ENCODE measurements at places on chromosomes 3 and 15.

GRCh38 chr3:13715961-13716360 is 163.9 kb downstream of the WNT7A start:
- no peaks in the 10 kb centered on the region for H3K4me1 ChIP-seq
- H3K4me3 ChIP-seq = no peak overlapping the region
- peak; percentile 5 for DNase-seq
- no peaks in the 10 kb centered on the region for H3K27me3 ChIP-seq
- no peaks in the 10 kb centered on the region for H3K36me3 ChIP-seq
- H3K27ac ChIP-seq = no peak overlapping the region

DNA sequence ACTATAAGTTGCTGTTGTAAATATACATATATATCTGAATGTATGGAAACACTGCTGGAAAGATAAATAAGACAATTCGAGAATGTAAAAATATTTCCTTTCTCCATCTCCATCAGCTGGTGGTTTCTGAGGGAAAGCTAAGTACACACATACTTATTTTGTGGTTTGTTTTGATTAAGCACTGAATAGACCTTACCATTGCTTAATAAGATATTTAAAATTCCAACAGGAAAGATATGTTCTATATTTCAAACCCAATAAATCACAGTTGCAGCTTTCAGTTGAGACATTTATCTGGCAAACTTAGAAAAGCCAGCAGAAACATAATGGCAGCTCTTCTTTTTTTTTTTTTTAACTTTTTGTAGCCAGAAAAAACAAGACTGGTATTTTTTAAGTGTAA is 160.4 kb downstream of the VGLL3 start:
- no peaks in the 10 kb centered on the region for H3K4me1 ChIP-seq
- no peak overlapping the region for H3K27ac ChIP-seq

DNA sequence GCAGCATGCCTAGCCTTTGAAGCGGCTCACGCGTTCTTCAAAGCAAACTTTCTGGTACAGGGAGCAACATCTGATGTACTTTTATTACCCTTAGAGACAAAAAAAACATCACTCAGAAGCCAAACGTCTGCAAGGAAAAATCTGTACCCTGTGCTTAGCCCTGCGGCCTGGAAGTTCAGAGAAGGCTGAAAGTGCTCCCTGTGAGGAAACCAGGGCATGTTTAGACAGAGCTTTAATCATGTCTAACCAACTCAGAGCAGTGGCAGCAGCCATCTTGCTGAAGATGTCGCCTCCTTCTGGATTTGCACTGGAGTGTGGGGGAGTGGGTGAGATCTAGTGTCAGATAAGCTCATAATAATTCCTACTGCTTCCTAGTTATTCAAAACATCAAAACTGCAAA is 170.4 kb downstream of the P3H2 start:
- no peaks in the 10 kb centered on the region for H3K36me3 ChIP-seq
- no peaks in the 10 kb centered on the region for H3K4me1 ChIP-seq
- H3K27me3 ChIP-seq = no peaks in the 10 kb centered on the region
- DNase-seq = no peak
- no peak overlapping the region for H3K4me3 ChIP-seq

DNA sequence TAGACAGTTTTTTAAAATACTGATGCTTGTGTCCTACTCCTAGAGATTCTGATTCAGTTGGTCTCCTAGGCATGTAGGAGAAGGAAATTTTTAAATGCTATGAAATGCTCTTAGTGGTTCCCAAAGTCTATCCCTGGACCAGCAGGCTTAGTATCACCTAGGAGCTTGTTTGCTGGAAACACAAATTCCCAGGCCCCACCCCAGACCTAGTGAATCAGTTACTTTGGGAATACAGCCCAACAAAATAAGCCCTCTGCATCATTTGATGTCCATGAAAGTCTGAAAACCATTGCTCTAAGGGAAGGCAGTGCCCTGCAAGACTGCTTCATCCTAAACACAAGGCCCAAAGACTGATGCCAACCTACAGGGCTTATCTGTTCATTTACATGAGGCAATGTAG is 36.3 kb downstream of the CCNL1 start:
- DNase-seq = no peak
- H3K27me3 ChIP-seq = no peaks in the 10 kb centered on the region

GRCh38 chr15:88021601-88022000 is 234.9 kb downstream of the NTRK3 start:
- H3K27me3 ChIP-seq = no peaks in the 10 kb centered on the region
- no peaks in the 10 kb centered on the region for H3K36me3 ChIP-seq
- no peaks in the 10 kb centered on the region for H3K4me1 ChIP-seq
- DNase-seq = no peak
- no peak overlapping the region for H3K27ac ChIP-seq
- H3K4me3 ChIP-seq = no peak overlapping the region

GRCh38 chr3:64873400-64873799 is 185.6 kb upstream of the ADAMTS9 start:
- no peak for DNase-seq
- H3K4me1 ChIP-seq = no peaks in the 10 kb centered on the region
- no peak overlapping the region for H3K4me3 ChIP-seq
- H3K27me3 ChIP-seq = no peaks in the 10 kb centered on the region

DNA sequence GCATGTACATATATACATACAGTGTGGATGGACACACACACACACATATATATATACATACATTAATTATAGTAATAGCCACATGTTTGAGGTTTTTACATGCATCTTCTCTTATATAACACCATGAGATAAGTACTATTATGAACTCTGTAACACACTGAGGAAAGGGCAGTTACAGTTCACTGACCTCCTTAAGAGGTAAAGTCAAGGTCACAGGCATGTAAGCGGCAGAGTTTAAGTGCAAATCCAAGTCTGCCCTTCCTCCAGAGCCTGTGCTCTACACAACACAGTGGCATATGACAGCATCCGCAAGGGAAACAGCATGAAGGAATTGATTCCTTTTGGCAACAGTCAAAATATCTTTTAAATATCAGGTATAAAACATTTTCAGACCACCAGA is 26.4 kb downstream of the FHIT start:
- H3K27me3 ChIP-seq = no peaks in the 10 kb centered on the region
- no peaks in the 10 kb centered on the region for H3K36me3 ChIP-seq
- H3K4me3 ChIP-seq = no peak overlapping the region
- no peak for DNase-seq
- no peak overlapping the region for H3K27ac ChIP-seq
- no peaks in the 10 kb centered on the region for H3K4me1 ChIP-seq
